ENCODE measurements at places on chromosomes 4 and X.

DNA sequence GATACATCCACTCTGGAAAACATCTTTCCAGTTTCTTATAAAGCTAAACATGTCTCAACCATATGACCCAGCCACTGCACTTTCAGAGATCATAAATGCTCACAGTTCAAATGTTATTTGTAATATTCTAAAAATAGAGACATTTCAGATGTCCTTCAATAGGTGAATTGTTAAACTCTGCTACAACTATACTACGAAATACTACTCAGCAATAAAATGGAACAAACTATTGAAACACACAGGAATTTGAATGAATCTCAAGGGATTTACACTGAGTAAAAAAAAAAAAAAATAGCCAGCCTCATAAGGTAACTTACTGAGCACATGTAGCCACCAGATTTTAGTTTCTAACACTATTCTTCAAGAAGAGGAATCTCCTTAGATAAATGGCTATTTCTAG, 253.9 kb downstream of the PCDH18 start:
- DNase-seq, result no peak

DNA sequence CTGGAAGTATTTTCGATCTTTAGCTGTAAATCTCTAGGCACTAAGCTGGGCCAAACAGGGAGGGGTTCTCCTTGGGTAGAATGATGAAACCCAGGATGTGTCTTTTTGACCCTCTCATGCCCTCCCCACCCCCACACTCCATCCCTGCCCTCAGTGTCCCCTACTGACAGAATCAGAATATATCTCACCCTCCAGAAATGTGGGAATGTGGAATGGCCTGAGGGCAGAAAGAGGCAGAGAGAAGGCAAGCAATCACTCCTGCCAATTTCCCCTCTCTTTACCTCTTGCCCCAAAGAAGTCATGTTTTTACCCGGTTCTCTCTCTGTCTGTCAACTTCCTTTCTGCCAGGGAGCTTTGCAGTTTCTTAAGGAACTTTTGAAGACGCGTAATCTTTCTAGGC, 34.4 kb downstream of the RAP2C start:
- DNase-seq, result no peak

DNA sequence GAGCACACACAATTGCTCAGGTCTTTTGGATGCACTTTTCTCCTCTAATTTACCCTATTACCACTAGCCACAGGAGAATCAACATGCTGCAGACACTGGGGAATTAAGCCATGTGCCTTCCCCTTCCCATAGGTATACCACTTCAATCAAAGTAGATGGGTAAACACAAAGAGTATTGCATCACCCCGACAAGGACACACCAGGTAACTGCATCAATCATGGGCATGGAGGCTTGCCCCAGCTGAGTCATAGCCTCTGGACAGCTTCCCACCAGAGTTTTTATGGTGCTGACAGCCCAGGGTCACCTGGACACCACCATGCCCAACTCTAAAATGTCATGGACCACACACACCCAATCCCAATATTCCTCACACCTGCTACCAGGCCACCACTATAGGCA, 197.2 kb upstream of the AR start:
- no peak for DNase-seq

DNA sequence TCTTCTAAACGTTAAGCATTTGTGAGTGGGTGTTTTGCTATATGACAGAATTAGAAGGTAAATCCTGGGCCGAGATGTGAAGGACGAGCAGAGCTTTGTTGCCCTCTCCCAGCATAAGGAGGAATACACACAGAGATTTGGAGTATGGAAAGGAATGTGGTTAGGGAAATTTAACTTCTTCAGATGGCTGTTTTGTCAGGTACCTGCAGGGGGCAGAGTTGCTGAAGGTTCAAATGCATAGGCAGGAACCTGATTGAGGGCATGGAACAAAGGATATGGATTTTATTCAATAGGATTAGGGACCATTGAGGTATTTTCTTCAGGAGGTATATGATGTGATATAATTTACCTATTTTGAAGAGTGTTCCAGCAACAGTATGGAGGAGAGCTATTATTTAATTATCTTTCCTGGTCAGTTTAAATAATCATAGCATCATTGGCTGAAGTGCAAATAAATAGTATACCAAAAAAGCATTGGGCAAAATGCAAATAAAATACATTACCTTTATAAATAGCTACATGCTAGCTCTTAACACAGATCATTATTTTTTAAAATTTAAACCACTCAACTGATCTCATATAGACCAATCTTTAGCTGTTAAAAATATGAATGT, 143.6 kb downstream of the SLIT2 start:
- DNase-seq, result peak; percentile 92

- no peak for DNase-seq
Measured at GRCh38 chrX:77953708-77954107, 15.7 kb downstream of the PGAM4 start.

DNA sequence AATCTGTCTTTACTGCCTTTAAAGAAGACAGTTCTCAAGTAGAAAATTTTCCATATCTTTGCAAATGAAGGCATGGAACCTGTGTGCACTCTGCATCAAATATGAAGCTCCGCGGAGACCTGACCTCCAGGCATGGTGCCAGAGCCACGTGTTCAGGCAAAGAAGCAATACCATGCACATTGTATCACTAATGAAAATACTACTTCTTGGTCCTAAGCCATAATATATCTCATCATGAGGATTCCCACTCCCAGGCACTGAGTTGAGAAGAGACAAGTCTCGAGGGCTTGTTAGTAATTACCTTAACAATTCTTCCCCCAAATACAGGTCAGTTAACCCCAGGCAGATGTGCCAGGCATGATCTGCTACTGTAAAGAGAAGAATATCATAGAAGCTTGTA, 56.7 kb downstream of the PCDH19 start:
- DNase-seq, result no peak

DNA sequence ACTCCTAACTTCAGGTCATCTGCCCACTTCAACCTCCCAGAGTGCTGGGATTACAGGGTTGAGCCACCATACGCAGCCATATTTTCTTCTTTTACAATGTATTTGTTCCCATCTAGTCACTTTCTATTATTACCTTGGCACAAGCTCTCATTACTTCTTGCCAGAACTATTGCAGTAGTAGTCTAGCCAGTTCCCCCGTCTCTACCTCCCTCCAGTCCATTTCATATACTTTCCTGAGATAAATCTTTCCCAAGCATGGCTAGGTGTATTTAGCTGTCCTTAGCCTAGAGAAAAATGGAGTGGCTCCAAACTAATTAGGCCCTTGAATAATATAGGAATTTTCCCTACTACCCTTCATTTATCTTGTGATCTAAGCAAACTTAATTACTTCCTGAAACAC, 412.2 kb downstream of the RPA4 start:
- DNase-seq, result no peak

DNA sequence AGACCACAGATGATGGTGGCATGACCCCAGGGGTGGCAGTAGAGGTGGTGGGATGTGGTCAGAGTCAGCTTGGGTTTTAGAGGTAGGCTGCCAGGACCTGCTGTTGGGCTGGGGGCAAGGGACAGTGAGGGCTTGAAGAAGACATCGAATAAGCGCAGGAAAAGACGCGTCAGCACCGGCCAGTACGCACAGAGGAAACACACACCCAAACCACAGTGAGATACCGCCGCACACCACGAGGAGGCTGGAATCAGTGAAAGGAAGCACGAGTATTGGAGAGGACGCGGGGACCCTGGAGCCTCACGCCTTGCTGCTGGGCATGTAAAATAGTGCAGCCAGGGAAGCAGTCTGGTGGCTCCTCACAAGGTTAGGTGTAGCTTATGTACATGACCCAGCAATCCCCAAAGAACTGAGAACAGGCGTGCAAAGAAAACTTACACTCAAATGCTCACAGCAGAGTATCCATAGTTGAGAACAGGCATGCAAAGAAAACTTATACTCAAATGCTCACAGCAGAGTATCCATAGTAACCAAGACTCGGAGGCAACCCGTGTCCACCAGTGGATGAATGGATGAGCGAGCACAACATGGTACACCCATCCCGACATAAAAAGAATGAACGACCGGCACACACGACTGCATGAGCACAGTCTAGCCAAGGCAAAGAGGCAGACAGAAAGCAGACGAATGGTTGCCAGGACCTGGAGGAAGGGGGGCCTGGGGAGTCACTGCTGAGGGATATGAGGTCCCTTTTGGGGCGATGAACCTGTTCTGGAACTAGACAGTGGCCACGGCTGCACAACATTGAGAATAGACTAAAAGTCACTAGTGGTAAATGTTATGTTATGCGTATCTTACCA, 13.3 kb downstream of the PDZD4 start:
- no peak for DNase-seq

DNA sequence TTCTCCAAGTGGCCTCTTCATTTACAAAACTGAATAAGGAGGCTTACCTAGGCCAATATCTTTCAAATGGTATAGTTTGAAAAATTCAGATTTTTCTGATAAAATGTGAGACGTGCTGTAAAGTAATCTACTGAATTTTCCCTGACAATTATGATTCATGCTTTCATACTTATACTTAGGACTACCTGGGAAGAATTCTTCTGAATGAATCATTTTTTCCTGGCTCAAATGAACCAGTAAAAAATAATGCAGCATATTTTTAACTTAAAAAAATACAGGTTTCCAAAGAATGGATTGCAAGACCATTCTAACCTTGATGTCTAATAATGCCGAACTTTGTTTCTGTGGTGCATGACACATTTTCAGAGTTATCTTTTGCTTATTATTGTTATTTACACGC, 375.4 kb downstream of the ZNF674 start:
- no peak for DNase-seq

DNA sequence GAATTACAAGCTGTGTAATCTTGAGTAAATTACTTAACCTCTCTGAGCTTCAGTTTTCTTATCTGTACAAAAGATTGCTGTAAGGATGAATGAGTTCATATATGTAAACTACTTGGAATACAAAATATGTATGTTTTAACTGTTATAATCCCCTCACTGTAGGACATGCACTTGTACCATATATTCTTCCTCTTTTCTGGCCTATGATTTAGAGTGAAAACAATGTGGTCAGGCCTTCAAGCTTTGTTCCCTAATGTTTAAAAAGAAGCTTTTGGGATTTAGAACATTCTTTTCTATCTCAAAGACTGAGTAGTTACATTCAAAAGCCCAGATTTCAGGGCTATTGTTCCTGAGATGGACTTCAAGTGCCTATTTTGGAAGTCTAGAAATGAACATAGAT, 26.7 kb upstream of the GPRIN3 start:
- DNase-seq, result no peak

GRCh38 chr4:107619066-107619465, 101.0 kb downstream of the PAPSS1 start:
- no peak for DNase-seq

GRCh38 chr4:8311101-8312068, 41.8 kb downstream of the HTRA3 start:
- no peak for DNase-seq

- no peak for DNase-seq
Measured at GRCh38 chrX:15911734-15912550, 57.3 kb upstream of the AP1S2 start.

DNA sequence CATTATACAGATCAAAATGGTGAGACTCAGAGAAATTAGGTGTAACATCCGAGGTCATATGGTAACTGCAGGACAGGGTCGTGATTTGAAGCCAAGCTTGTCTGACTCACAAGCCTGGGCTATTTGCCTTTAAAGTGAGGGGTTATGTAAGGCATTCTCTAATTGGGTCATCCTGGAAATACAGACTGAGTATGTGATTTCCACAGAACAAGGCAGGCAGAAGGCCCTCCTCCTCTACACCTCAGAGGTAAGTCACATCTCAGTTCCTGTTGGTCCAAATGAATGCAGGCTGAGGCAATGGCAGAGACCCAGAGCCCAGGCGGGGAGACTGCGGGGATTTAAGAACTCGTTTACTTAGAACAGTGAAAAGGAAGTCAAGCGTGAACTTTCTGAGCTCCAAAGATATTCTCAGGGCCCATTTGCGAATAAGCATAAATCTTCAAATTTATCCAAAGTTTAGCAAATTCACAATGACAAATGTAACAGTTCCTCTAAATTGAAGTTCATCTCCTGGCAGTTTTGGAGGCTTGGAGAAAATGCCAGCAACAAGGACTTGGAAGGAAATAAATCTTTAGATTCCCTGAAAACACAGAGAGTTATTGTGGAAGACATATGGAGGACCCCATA, 153.3 kb downstream of the LDB2 start:
- no peak for DNase-seq

- no peak for DNase-seq
Measured at GRCh38 chr4:47500776-47501175, 15.7 kb downstream of the ATP10D start.

GRCh38 chrX:115642895-115643530, 82.0 kb downstream of the PLS3 start:
- DNase-seq, result peak; percentile 66

DNA sequence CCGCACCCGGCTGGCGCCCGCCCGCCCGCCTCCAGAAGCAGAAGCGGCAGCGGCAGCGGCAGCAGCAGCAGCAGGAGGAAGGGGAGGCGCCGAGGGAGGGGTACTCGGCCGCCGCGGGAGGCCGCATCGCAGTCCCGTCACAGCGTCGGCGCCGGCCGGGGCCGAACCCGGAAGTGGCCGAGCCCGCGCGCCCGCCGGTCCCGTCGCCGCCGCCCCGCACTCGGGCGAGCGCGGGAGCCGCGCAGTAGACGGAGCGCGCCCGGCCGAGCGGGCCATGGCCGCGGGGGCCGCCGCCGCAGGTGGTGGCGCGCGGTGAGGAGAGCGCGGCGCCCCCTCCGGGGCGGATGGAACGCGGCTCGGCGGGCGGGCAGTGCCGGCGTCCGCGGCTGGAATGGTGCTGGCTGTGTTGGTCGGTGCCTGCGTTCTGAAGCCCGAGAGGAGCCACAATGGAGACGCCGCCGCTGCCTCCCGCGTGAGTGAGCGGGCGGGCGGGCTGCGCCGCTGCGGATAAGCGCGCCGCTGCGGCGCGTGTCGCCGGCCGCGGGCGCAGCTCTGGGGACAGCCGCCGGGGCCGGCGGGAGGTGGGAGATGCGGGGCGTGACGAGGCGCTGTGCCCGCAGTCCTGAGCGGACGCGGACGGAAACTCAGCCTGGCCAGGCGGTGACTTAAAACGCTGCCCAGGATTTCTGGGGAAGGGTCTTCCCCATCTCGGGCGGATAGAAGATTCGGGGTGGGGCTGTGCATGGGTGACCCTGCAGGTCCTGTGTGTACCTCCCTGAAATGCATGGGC, at the start of gene KLHL2:
Gene KLHL2, plus strand, starts transcription at position 131 of the 790 bp plus-strand sequence. Its CDS starts 316 bp downstream, at position 447.
- peak; percentile 78 for DNase-seq

GRCh38 chr4:102503831-102504786, 3.0 kb downstream of the NFKB1 start:
- no peak for DNase-seq

- no peak for DNase-seq
Measured at GRCh38 chr4:116058129-116058528, 944.7 kb upstream of the NDST4 start.

GRCh38 chr4:65798498-65799127, 128.3 kb upstream of the EPHA5 start:
- no peak for DNase-seq
